ENCODE measurements at places on chromosomes 7 and 10.

DNA sequence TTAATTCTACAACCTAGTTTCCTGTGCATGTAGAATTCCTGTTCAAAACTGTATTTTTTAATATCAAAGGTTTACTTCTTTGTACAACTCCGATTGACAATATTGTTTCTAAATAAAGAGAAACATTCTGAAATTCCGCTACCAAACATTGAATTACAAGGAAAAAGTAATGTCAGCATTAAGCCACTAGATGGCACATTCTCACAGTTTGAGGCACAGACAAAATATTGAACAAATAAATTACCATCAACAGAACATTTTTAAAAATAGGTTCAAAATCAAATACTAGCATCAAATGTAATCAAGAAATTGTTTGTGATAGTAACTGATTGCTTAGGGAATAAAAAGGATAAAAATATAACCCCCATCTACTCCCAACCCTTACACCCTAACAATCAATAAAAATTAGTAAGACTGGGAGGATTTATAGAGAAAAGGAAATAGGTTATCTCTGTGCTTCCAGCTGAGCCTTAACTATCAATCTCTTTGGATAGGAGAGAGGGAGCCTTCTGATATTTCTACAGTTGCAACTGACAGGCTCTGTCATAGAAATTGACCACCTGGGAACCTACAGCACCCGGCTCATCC, 86.6 kb upstream of the C7orf33 start:
- DNase-seq, result peak; percentile 67

DNA sequence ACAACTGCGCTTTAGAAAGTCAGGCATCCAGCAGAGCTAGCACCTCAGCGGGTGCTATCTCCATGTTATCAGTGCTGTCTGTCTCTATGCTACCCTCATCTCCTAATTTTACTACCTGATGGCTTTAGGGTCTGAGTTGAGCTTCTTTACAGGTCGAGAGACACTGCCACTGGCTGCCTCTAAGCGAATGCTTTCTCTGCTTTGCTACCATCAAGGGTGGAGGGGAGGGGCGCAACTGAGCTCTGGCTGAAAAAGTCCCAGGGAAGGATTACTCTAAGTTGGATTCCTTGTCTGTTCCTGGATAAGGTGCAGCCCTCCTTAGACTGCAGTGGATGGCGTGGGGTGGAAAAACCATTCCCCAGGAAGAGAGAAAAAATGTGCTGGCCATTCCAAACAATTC, 105.7 kb downstream of the CDK14 start:
- DNase-seq, result no peak

DNA sequence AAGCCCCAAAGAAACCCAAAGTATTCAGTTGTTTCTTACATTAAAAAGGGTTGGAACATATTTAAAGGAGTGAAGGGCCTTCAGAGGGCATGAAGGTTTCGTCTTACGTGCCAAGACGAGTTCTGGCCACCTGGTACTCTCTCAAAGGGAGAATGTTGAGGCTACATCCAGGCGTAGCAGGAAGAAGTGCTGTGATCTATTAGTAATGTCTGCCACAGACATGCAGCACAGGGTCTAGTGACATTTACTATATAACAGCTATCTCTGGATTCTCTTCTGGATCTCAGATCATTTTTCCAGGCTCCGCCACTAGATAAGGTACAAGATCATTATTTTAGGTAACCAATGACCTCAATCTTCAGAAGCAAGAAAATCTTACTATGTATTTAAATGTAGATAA, 76.5 kb upstream of the ARID5B start:
- no peak for DNase-seq

DNA sequence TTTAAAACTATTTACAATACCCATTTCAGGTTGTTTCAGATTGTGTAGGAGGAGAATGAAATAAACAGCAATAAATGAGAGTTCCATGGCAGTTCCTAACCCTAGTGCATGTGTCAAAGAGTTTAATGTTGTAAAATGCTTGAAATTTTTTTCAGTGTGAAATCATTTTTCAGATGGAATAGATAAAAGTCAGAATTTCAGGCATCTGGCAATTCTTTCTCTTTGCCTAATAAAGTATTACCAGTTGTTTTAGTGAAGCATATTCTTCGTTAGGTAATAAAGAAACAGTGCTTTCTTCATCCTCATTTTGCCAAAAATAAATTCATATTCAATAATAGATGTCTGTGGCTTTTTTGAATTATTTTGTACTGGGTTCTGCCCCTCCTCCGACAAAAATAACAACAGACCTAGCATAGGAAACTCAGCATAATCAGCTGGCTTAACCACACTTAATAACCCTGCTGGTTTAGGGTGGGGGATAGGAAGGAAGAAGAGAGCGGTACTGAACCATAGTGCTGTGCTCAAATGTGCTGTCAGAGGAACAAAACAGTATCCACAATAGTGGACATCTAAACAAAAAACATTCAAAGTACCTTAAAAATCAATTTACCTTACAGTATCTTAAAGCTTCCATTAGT, 39.1 kb downstream of the MINDY3 start:
- DNase-seq, result peak; percentile 42

- peak; percentile 75 for DNase-seq
Measured at GRCh38 chr7:77940647-77941046, 142.1 kb downstream of the PHTF2 start.

- peak; percentile 82 for DNase-seq
Measured at GRCh38 chr10:94361171-94361794, 1.5 kb downstream of the NOC3L start.

GRCh38 chr10:94002156-94002555, 8.4 kb downstream of the PLCE1 start:
- DNase-seq, result no peak

DNA sequence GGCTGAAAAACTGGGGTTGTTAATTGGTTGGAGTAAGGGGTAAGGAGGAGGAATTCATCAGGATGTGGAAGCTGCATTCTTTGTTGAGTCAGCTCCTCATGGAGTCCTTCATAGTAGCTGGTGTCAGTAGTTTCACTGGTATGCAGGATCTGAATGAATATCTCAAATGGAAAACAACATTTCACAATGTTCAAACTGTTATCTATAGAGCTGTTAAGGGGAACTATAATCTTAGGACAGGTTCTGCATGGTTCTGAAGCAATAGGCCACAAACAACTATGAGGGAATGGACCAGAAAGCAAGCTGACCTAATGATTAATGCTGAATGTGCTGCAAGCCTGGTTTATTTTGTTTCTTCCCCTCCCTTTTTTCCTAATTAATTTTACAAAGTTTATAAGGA, 225.8 kb downstream of the IPMK start:
- no peak for DNase-seq

DNA sequence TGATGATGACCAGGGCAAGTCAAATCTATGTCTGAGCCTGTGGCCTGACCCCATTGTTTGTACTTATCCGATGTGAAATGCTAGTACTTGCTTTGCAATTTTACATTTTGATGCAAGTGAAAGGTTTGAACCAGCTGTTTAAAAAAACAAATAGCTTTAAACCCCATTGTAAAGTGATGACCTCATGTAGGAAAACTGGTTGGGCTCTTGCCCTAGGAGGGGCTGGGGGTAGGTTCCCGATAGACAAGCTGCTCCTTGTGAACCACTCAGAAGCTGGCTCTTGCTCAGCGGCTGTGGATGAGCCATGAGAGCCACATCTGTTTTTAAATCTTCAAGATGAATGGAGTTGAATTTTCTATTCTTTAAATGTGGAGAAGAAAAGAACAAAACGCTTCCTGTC, 185.3 kb downstream of the WDR11 start:
- no peak for DNase-seq

DNA sequence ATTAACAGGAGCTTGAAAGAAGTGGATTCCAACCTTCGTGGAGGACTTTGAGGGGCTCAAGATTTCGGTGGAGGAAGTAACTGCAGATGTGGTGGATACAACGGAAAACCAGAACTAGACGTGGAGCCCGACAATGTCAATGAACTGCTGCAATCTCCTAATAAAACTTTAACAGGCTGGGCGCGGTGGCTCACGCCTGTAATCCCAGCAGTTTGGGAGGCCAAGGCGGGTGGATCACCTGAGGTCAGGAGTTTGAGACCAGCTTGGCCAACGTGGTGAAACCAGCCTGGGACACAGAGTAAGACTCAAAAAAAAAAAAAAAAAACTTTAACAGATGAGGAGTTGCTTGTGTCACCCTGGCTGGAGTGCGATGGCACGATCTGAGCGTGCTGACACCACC, 477.8 kb upstream of the MKI67 start:
- no peak for DNase-seq

DNA sequence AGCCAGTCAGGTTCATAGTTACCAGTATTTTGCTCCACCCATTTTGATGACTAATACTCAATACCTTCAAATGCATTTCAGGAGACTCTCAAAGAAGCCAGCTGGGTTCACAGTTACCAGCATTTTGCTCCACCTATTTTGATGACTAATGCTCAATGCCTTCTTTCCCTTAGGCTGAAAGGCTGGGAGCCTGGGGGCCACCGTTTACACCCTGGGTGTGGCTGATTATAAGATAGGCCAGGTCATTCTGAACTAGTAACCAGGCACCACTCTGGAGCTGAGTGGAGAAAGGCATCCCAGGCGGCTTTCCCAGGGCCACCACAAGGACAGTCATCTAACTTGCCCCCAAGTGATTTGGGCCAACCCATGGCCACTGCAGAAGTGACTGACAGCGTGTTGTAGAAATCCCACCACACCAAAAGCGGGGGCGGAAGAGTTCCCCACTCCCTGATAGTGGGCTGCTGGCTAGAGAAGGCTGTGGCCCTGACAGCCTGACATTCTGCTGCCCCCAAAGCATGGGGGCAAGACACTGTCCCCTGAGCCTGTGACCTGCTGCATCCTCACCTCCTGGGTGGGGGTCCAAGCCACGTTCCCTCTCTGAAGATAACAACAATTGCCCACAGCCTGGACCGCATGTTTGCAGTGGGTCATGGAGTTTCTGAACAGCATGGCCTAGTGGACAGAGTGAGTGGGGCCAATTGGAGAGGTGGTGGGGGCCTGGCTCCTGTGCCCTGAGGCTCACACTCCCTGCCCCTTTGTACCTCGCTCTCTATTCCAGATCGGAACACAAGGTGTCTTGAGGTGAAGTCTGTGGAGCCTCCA, 23.0 kb upstream of the ZNF488 start:
- peak; percentile 81 for DNase-seq

GRCh38 chr7:51481421-51481820, 164.8 kb upstream of the COBL start:
- DNase-seq, result no peak

GRCh38 chr7:40903872-40904271, 769.1 kb downstream of the SUGCT start:
- no peak for DNase-seq

- DNase-seq, result no peak
Measured at GRCh38 chr7:27600247-27600646, 62.4 kb downstream of the HIBADH start.

DNA sequence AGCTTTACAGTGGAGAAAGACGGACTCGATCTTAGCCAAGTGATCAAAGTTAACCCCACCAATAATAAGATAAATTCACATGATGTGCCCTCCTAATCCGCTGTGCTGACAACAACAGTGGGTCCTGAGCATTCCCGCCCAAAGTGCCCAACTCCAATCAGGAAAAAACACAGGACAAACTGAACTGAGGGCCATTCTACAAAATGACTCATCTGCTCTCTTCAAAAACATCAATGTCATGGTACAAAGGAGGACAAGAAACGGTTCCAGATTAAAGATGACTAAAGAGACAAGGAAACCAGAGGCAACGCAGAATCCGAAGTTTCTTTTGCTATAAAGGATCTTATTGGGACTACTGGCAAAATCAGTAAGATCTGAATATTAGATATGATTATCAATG, 79.4 kb downstream of the CTBP2 start:
- DNase-seq, result no peak

DNA sequence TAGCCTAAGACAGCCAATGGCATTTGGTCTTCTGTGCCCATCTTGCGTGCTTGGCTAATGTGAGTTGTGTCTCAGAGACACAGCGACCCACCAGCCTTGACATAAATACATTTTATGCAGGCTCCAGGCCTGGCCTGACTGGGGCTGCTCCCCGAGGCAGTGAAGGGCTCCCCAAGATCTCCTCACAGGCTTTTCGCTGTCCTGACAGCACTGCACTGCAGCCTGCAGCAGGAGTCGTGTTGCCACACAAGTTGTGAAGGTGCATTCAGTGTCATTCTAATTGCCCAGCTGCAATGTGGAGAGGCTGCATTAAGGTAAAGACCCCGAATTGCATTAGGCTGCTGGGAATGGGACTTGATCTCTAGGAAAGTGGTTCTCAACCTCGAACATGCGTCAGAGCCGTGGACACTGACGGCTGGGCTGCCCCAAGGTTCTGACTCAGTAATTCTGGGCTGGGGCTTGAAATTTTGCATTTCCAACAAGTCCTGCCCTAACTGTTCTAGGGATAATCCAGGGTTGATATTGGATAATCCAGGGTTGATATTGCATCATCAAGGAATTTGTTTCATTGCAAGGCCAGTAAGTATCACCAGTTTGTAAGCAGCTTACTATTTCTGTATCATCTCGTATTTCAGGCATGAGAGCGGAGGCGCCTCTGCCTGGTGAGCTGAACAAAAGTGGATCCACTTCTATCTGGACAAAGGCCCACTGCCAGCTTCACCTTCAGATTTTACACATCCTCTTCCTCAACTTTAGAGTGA, 108.7 kb upstream of the INSIG1 start:
- no peak for DNase-seq

GRCh38 chr7:153852261-153852660, 199.9 kb upstream of the DPP6 start:
- DNase-seq, result no peak

DNA sequence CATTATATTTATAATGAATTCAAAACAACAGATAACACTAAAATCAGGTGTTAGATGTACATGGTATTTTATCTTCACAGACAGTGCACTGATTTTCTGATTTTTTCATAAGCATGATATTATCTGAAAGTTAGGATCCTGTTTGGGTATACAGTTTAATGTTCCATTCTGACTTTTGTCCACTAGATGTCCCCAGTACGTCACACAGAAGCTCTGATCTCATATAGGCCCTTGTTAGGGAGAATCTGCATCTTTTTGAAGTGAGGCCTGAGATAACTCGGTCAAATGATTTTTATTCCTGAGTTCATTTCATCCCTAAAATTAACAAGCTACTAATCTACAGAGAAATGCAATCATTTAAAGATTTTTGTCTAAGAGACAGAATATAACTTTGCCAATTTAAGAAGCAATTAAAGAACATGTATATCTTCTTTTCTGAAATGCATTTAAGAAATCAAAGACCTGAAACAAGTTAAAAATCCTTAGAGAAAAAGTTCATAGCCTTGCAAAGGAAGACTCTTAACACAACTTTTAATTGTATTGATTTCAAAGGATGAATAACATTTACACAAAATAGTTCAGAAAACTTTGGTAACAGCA, 72.0 kb upstream of the TES start:
- DNase-seq, result peak; percentile 78

DNA sequence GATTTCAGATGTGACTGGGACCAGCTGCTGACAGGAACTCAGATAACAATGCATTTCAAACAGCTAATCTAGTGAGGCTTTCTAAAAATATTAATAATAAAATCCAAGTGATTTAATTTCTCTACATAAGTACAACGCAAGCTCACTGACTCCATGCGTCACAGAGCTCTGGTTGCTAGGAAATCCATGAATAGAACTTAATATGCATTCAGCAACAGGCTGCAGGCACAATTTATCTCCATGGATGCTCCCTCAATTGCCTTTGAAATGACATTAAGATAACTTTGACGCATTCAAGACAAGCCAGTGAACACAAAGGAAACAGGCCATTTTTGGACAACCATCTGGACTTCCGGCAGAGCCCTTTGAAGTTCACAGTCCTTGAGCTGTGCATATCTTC, 118.7 kb upstream of the COL1A2 start:
- DNase-seq, result no peak

- peak; percentile 23 for DNase-seq
Measured at GRCh38 chr7:141663081-141663849, 38.7 kb downstream of the DENND11 start.

Measured in hematopoietic multipotent progenitor cell treated with erythropoietin and hydrocortisone succinate and interleukin-3 and kit ligand, for 6 days (in vitro differentiated cells).